Amygdala (tissue), 56 donors: ENCODE measurements at places on chromosomes 11 and 22.

GRCh38 chr11:95536047-95536690, 253.4 kb downstream of the FAM76B start:
- no peak for DNase-seq

DNA sequence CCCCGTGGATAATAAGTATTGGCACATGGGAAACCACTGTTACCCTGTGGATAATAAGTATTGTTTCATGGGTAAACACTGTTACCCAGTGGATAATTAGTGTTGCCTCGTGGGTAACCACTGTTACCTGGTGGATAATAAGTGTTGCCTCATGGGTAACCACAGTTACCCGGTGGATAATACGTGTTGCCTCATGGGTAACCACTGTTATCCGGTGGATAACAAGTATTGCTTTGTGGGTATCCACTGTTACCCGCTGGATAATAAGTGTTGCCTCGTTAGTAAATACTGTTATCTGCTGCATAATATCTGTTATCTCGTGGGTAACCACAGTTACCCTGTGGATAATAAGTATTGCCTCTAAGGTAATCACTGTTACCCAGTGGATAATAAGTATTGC, 25.5 kb upstream of the NXPE4 start:
- DNase-seq, result no peak

DNA sequence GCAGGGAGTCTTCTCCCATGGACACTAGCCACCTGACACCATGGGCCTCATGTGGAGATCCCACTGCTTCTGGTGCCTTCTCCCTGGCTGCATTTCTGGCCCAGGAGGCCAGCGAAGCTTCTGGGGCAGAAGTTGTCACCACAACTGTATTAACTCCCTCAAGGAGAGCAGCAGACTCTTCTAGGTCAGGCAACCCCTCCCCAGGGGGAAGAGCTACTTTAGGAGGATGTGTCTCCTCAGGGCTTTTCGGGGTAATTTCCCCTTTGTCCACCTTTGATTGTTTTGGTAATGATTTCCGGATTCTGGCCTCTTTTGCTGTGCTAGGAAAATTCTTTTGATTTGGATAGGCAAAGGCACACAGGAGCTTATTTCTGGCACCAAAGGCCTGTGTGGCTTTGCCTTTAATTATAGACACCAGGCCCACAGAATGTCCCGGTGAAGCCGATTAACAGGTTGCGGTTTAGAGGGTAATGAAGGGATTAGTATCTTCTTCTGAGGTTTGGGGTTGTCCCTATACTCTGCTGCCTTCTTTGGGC, 8.9 kb upstream of the UCP2 start:
- DNase-seq, result no peak

DNA sequence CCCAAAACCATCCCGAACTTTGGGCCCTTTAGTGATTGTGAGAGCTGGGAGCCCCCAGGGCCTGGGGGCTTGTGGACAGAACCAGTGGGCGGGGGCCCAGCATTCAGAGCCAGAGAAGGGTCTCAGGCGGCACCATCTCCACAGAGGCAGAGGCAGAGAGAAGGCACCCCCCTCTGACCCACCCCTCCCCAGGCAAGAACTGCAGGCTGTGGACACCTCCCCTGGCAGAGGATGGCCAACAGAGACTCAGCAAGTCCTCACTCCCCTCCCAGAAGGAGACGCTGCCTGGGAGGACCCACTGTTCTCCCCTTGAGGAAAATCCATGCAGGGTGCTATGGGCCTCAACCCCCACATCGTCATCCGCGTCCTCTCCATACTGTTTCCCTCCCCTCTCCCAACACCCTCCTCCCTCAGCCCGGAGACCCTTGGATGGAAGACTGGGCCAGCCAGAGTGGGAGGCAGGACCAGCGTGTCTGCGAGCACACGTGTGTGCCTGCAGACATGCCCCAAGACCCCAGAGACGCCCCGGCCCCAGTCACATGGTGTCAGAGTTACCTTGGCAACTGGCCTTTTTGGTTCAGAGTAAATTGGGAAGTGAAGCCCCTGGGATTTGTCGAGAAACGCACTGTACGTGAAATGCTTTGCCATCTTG, 42.6 kb downstream of the KCNC1 start:
- DNase-seq, result no peak

GRCh38 chr11:112624431-112624830, 336.8 kb upstream of the NCAM1 start:
- DNase-seq, result no peak

DNA sequence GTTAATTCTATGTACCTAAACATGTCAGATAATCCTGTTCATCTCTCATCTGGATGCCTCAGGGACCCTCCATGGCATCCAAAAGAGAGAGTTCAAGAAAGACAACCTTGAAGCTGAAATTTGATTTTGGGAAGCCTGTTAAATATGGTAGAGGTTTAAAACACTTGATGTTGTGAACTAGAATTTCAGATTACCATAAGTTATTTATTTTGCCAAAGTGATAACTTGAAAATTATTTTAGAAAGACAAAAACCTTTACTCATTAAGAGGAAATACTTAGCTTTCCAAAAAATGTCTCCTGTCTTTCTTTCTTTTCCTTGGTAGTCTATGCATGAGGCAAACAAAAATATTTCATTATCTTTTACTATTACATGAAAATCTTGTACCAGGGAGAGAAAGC, 714.0 kb downstream of the NTM start:
- DNase-seq, result no peak

DNA sequence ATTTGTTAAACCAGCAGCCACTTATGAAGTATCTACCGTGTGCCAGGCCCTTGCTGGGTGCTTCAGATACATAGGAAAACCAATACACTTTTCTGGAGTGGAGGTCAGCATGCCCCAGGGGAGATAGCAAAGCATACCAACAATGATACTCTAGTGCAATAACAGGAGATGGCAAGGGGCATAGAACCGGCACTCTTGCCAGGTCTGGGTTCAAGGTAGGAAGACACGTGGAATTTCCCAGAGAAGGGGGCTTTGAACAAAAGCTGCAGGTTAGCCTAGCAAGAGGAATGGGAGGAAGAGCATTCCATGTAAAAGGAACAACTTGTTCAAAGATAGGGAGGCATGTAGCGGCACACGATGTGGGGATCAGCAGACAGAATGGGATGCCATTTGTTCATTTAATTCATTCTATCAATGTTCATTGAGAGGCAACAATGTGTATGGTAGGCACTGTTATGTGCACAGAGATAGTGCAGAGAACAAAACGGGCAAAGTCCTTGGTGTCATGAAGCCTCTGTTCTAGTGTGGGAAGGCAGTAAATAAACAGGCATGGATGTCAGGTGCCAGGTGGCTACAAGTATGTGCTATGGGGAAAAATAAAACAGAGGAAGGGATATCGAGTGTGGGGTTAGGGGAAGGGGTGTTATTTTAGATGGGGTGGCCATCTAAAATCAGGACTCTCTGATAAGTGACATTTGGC, 162.6 kb upstream of the E2F8 start:
- no peak for DNase-seq

DNA sequence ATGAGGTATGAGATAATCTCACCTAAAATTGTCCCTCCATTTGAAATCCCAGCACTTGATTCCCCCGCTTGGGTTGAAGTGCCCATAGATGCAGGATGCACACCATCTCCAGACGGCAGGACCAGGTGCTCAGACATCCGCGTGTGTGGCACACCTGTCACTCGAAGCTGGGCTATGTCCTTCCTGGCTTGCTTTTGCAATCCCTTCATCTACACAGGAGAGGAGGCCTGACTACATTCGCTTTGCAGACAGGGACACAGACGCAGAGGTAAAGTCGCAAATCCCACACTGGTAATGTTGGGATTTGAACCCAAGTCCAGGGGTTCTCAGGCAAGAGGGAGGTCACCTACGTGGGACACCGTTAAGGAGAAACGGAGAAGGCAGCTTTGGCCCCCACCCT, 7.2 kb upstream of the CYTH4 start:
- DNase-seq, result no peak

DNA sequence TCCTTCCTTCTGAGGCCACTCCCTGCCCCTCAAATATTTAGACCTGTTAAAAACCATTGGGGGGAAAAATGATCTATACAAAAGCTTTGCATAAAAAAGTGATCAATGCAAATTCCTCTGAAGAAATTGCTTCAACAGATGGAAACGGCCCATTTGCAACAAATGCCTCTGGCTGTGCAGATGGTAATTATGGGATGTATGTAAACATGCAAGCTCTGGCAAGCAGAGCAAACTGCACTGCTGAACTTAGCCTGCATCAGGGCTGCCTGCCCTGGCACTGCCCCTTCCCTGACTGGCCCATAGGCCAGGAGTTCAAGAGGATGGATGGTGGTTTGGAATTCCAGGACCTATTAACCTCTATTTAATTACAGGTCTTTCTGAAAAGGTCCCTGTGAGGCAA, 388.7 kb downstream of the MIAT start:
- no peak for DNase-seq

- no peak for DNase-seq
Observed at GRCh38 chr11:106446302-106446701, 368.8 kb downstream of the AASDHPPT start.

DNA sequence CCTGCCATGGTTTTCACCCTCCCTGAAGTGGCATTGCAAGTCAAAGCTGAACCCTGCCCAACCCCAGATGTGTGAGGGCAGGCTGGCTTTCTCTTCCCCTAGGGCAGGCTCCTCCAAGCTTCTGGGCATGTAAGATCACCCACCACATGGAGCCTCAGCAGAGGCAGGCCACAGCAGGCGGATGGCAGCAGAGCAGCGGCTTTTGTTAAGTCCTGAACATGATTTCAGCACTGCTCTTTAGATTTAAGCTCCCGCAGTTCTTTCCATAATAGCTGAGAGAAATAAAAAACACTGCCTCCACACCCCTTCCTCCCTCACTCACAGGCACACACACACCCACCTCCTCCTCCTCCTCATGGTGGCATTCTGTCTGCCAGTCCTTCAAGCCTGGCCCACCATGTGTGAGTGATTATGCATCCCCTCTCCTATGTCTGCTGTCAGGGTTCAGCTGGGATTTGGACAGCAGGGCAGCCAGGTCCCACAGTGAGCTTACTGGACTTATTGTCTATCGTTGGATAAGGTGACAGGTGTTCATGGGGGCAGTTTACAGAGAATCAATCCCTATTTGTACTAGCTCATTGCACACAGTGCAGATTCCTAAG, 5.0 kb upstream of the NTM start:
- no peak for DNase-seq
